ENCODE measurements at places on chromosomes 7 and 10.

DNA sequence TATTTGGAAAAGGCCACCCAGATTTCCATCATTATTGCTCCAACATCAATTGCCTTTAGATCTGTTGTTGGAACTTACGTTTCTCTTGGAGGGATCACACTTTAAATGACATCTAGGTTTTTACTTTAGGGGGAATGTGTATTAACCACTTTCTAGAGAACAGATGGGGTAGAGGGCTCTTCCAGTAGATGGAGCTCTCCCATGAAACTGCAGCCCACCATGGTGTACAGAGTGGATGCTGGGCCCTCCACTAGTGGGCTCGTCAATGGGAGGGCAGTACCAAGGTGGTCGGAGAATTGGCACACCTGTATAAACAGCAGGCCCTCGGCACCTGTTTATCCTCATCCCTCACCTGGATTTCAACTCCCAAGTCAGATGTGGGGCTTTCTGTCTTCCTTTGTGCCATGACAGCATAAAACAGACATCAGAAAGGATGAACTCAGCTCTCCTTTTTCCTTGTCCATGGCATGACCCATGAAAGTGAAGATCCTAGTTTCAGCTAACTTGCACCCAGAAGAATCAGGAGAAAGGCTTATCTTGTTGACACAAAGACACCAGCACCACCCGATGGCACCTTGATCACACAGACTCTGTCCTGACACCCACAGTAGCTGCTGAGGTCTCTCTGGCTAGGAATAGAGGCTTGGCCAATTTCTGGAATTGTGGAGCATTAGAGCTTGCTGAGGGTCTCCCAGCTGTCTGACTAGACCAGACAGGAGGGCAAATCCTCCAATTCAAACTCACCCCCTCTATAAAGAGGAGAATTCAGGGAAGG is 150.5 kb downstream of the CYP26A1 start:
- DNase-seq = no peak
- H3K27ac ChIP-seq = no peak overlapping the region
- H3K36me3 ChIP-seq = no peaks in the 10 kb centered on the region
- H3K4me1 ChIP-seq = peaks cover 25% of the 10 kb centered on the region

- H3K4me3 ChIP-seq = 0 out of 2 replicates have a peak overlapping the region, but pooled peaks have one; percentile 7
- H3K4me1 ChIP-seq = peaks cover 16% of the 10 kb centered on the region
- peaks cover 3% of the 10 kb centered on the region for H3K27me3 ChIP-seq
Observed at GRCh38 chr10:34959321-34959720, 130.8 kb downstream of the CUL2 start.

GRCh38 chr10:77231884-77232610 is 405.6 kb downstream of the KCNMA1 start:
- no peaks in the 10 kb centered on the region for H3K4me1 ChIP-seq
- no peaks in the 10 kb centered on the region for H3K36me3 ChIP-seq
- no peak overlapping the region for H3K27ac ChIP-seq
- no peak overlapping the region for H3K4me3 ChIP-seq
- H3K27me3 ChIP-seq = no peaks in the 10 kb centered on the region

GRCh38 chr7:69714886-69715576 is 116.8 kb downstream of the AUTS2 start:
- no peak overlapping the region for H3K4me3 ChIP-seq
- no peak for DNase-seq
- no peak overlapping the region for H3K27ac ChIP-seq
- H3K4me1 ChIP-seq = no peaks in the 10 kb centered on the region
- no peaks in the 10 kb centered on the region for H3K36me3 ChIP-seq
- H3K27me3 ChIP-seq = no peaks in the 10 kb centered on the region

GRCh38 chr7:979886-980571 is 3.0 kb upstream of the CYP2W1 start:
- H3K27me3 ChIP-seq = no peaks in the 10 kb centered on the region
- H3K4me3 ChIP-seq = no peak overlapping the region
- peaks cover 3% of the 10 kb centered on the region for H3K36me3 ChIP-seq
- H3K4me1 ChIP-seq = peaks cover 80% of the 10 kb centered on the region
- H3K27ac ChIP-seq = peak overlapping the region; percentile 100
- no peak for DNase-seq

GRCh38 chr7:11343818-11344413 is 370.2 kb downstream of the PHF14 start:
- H3K27me3 ChIP-seq = no peaks in the 10 kb centered on the region
- no peaks in the 10 kb centered on the region for H3K36me3 ChIP-seq
- DNase-seq = peak; percentile 24
- H3K27ac ChIP-seq = no peak overlapping the region
- no peak overlapping the region for H3K4me3 ChIP-seq

DNA sequence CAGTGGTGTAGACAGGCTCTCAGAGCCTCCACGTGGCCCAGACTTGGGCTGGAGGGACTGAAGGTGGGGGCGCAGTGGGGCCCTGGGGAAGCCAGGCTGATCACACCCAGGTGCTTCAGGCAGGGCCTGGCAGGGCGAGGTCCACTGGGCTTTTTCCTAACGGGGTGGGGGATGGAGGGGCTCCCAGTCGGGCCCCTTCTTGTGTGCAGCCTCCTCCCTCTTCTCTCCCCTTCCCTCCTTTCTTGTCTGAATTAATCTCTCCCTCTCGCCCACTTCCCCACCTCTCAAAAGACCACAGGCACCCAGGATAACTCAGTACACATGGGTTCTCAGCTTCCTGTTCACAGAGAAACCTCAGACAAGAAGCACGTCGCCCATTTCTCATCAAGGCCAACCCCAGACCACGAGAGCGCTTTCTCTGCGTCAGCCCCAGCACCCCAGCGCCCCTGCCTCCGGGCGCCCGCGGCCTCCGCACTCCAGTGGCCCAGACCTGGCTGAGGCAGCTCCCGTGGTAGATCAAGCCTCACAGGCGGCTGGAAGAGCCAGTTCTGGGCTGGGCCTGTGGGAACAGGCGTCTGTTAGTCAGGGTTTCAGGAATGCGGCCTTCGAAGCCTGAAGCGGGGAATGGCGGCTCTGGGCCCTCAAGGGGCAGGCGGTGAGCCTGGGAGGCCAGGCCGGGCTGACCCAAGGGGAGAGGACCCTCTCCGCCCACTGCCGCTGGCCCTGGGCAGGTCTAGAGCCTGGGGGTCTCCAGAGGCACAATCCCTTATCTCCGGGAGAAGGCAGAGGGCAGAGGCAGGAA is 50.6 kb downstream of the PWWP2B start:
- H3K27me3 ChIP-seq = no peaks in the 10 kb centered on the region
- peak overlapping the region; percentile 59 for H3K4me3 ChIP-seq
- H3K27ac ChIP-seq = peak overlapping the region; percentile 57
- peaks cover 61% of the 10 kb centered on the region for H3K4me1 ChIP-seq
- no peaks in the 10 kb centered on the region for H3K36me3 ChIP-seq

- H3K4me3 ChIP-seq = no peak overlapping the region
- no peak overlapping the region for H3K27ac ChIP-seq
- DNase-seq = no peak
Observed at GRCh38 chr7:1979591-1980560, 252.9 kb downstream of the MAD1L1 start.

DNA sequence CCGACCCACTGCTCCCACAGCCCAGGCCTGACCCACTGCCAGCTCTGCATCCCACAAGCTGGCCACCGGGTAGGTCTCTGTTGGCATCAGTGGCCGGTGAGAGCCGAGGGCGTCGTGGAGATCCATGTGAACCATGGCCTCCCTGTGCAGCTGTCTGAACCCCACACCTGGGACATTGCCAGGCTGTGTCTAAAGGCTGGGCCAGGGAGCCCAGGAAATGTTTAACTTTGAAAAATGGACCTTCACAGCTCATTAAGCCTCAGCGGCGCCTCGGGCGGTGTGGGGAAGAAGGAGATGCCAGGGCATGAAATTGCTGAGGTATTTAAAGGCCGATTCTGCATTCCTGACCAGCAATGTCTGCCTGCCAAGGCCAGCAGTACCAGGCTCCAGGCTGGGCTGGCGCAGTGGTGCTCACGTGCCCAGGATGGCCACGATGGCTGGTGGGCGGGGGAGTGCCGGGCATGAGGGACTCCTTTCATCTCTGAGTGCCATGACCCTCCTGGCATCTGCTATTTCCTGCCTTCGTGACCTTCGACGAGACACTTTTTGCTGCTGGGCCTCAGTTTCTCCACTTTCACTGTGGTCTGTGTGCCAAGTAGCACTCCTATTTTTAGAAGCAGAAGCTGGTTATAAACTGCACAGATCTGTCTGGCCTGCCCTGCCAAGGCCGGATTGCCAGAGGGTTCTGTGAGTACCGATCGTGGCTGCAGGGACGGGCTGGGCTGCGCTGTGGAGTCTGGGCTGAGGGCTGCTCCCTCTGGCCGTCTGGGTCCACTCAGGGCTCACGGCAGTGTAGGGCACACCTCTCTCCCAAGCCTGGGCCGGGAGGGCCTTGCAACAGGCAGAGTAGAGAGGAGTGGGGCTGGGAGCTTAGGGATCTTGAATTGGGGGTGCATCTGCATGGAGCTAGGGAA is 21.8 kb downstream of the ELFN1 start:
- no peaks in the 10 kb centered on the region for H3K4me1 ChIP-seq
- H3K36me3 ChIP-seq = no peaks in the 10 kb centered on the region
- no peak overlapping the region for H3K27ac ChIP-seq
- DNase-seq = no peak
- H3K4me3 ChIP-seq = no peak overlapping the region
